ENCODE measurements at places on chromosomes 12 and 14.
A peak's percentile ranks its signal among the peaks of the same experiment; 100 is the strongest.

GRCh38 chr14:34935488-34935887, 47.3 kb upstream of the SRP54 start:
- DNase-seq, result no peak

- no peak for DNase-seq
These were observed 29.5 kb downstream of the MSRB3 start for GRCh38 chr12:65308006-65308405.

DNA sequence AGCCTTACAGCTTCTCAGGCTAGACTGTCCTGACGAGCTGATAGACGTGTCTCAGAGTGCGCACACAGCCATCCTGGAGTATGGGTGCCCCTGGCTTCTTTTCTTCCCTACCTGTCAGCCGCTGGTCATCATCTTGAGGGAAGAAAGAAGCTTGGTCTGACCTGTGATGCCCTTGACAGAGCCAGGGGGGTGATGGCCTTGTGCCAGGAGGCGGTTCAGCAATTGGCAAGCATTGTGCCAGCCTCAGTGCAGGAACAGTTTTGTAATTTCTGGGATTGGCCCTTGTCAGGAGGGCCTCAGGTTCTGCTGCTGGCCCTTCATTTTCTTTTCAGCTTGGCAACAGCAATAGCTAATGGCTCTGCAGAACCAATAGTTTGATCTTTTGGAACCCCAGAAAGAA, 80.1 kb downstream of the ADCK1 start:
- DNase-seq, result no peak

DNA sequence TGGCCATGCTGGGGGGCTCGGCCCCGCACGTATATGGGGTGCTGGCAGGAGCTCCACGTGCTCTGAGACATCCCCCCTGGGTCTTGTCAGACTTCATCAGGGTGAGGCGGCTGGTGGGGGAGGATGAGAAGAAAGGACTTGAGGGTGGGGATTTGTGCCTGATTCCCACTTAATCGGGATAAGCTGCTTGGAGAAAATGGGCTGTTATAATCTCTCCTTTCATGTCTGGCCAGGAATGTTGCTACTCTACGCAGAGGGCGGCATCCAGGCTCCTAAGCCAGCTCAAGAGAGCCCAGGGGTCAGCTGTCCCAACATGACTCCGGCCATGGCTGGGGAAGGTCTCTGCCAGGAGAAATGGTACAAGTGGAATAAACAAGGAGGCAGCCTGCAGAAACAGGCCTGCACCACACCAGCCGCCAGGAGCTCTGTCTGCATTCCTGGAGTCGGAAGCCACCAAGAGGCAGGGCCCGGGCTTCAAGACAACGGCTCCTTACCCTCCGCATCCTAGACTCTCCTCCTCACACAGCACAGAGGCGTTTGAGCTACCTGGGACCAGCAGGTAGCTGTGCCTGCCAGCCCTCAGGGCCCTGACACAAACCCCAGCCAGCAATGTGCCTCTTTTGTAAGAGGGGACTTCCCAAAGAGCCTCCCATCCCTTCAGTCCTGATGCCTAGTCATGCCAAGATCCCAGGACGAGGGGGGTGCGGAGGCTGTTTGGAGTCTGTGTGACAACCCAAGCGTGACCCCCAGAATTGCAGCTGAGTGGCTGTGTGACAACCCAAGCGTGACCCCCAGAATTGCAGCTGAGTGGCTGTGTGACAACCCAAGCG, 195.8 kb upstream of the DIO3 start:
- no peak for DNase-seq

DNA sequence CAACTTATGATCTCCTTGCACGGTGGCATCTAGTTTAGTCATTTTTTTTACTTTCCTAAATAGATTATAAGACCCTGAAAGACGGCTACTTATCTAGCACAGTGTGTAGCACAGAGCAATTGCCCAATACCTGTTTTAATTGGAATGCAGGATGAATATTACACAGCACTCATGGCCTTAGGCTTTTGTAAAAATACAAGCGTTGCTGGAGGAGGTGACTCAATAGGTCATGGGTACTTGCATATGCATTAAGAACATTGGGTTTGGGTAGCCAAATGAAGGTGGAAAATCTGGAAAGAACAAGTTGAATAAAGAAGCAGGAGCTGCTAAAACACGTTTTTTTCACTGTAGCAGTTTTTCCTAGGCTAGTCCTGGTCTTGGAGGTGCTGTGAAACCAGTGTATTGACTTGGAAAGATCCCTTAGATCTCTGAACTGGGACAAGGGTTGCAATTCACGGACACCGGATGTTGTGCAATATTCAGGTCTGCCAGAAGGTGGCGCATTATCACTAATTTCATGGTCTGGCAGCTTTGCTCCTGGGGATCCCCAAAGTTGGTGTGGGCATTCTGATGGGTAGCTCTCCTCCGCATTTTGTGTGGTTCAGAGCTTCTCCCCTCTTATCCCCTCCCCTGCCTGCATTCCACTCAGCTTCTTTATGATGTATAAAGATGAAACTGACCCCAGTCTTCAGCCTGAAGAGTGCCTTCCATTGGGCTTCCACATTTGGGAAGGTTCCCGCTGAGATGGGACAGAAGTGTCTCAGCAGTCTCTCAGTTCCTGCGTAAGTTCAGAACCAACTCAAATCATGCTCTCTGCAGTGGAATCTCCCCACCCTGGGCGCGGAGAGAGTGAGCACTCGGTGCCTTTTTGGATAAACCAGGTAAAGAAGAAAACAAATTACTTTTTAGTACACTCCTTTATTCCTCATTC, 278.3 kb downstream of the NRXN3 start:
- peak; percentile 19 for DNase-seq

DNA sequence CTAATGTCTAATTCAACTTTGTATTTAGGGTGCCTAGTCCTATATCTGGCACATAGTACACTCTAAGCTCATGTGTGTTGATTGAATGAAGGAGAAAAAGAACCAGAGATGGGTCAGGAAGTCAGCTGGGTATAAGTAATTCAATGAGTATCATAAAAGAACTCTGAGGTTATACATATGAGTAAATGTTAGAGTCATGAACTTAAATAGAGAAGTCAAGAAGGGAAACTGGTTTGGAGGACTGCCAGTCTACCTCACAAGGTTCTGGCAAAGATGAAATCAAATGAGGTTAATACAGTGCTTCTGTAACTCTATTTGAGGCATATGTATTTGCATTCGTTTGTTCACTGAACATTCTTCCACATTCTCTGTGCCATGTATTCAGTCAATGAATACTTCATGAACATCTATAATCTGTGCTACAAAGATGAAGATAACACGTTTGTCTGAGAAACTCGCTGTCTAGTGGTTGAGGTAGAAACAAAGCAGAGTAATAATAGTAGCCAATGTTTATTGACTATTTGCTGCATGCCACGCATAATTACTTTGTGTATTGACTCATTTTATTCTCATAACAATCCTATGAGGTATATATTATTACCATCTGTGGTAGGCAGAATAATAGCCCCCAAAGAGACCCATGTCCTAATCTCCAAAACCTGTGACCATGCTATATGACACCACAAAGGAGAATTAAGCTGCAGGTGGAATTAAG, 88.9 kb downstream of the PTGER2 start:
- no peak for DNase-seq

DNA sequence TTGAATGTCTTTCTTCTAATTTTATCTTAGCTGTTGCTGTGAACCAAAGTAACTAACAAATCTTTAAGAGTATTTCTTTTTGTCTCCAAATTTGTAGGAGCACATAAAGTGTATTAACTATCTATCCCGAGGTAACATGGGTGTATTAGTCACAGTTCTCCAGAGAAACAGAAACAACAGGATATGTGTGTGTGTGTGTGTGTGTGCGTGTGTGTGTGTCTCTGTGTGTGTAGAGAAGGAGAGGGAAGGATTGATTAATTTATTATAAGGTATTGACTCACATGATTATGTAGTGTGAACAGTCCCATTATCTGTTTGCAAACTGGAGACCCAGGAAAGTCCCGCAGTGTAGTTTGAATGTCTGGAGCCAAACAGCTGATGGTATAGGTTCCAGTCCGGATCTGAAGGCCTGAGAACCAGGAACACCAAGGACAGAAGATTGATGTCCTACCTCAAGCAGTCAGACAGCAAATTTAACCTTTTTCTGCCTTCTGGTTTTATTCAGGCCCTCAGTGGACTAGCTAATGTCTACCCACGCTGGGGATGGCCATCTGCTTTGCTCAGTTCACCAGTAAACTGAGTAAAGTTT, 14.4 kb downstream of the G2E3 start:
- DNase-seq, result no peak

- DNase-seq, result no peak
These were observed 43.6 kb upstream of the NID2 start for GRCh38 chr14:52112336-52113018.

DNA sequence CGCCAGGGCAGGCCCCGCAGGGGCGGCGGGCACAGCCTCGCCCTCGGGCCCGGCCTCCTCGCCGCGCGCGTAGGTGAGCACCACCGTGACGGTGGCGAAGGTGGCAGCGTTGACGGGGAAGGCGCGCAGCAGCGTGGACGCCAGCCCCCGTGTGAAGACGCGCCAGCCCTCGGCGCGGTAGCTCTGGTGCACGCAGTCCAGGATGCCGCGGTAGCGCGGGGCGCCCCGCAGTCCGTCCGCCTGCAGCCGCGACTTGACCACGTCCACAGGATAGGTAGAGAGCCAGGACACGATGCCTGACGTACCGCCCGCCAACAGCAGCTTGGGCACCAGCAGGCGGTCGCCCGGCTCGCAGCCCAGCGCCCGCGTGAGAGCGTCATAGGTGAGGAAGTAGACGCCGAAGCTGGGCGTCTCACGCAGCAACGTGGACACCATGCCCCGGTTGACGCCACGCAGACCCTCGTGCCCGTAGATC, 13.9 kb downstream of the SLC25A29 start:
- DNase-seq, result no peak

DNA sequence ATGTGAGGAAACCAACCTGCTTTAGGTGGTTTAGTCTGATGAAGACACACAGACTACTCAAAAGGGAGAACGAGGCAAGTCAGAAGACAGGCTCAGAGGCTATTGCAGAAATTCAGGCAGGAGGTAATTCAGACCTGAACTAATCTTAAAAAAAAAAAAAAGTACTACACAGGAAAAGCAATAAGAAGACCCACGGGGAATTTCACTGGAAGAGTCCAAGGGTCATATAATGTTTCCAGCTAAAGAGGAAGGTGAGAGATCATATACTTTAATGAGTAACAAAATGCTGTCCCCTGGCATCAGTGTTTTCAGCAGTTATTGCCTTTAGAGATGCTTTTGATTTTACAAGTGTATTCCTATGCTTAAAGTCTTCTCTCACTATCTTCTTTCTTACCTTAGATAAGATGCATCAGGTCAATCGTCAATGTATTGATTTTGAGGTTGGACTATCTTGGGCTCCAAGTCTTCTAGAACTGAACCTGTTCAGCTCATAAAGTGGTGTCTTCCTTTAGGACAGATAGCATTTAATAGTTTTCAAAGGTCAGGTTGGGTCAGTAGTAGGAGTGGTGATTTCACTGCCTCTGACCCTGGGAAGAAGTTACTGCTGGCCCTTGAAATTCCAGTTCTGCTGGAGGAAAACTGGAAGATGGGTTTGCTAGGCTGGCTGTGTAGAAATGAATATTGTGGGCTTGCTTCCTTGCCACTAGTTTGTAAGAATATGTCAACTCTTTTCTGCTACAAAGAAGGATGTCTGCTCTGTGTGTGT, 60.0 kb downstream of the FAR2 start:
- DNase-seq, result no peak

GRCh38 chr14:21215130-21215878, 53.9 kb downstream of the HNRNPC start:
- DNase-seq, result no peak

All from GM12892 (cell line).